ENCODE measurements at places on chromosomes 5 and 9. TPM values are rescaled to one million over a fixed set of nuclear protein-coding genes. Genes with fewer than 3 reads are reported as not detected.

DNA sequence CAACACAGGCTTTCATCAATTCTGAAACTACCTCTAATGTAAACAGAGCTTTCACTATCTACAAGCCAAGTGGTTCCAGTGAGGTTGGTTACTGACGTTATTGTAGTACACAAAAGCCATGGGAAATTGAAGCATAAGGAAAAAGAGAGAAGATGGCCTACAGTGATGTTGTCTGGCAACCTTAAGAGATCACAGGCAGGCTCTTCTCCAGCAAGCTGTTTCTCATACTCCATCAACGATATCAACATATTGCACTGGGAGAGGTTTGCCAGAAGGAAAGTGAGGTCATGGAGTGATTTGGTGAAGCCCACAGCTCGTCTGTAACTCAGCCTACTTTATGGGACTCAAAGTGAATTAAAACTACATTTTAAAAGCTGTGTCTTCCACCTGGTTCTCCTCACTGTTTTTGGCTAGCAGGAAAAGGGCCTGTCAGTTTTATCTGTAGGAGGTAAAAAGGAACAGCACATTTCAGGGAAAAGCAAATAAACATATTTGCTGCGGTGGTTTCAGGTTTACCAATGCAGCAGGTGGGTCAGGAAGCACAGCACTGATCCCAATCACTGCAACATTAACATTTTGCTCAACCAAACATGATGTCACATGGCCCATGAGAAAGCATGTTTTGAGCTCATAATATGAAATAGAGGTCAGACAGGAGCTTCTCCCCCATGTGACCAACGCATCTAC, 72.9 kb downstream of the ARSB start:
- DNase-seq = no peak

DNA sequence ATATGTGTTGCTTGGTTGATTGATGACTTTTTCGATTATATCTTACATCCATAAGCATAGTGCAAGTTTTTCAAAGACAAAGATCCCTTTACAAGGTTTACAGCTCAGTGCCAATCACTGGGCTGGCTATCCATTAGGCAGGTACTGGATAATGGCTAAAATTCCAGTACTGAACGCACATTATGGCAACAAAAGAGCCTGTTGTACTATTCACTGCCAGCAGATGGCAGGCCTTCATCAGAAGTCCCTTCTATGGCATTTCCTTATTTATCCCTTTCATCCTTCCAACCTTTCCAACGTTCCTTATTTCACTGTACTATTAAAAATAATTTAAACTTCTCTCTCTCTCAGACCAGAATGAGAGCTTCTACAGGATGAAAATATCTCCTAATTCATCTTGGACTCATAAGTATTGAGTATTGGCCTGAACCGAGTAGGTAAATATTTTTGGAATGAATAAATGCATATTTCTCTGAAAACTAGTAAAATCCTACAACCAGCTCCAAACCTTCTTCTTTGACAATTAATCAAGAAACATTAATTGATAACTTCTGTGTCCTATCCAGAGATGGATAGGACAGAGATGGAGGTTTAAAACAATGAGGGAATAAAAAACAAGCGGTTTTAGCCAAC, 6.7 kb upstream of the WNT8A start:
- DNase-seq = peak; percentile 24

GRCh38 chr9:135479469-135480052, at the start of gene PPP1R26:
Gene PPP1R26 (plus strand): TSS chr9:135479782. CDS start chr9:135484511, 4,729 bp downstream.
- DNase-seq = no peak

FGF18 gene
- polyA plus RNA-seq = 7.8 TPM

CCDC152 gene
- polyA plus RNA-seq = 21.3 TPM

DNA sequence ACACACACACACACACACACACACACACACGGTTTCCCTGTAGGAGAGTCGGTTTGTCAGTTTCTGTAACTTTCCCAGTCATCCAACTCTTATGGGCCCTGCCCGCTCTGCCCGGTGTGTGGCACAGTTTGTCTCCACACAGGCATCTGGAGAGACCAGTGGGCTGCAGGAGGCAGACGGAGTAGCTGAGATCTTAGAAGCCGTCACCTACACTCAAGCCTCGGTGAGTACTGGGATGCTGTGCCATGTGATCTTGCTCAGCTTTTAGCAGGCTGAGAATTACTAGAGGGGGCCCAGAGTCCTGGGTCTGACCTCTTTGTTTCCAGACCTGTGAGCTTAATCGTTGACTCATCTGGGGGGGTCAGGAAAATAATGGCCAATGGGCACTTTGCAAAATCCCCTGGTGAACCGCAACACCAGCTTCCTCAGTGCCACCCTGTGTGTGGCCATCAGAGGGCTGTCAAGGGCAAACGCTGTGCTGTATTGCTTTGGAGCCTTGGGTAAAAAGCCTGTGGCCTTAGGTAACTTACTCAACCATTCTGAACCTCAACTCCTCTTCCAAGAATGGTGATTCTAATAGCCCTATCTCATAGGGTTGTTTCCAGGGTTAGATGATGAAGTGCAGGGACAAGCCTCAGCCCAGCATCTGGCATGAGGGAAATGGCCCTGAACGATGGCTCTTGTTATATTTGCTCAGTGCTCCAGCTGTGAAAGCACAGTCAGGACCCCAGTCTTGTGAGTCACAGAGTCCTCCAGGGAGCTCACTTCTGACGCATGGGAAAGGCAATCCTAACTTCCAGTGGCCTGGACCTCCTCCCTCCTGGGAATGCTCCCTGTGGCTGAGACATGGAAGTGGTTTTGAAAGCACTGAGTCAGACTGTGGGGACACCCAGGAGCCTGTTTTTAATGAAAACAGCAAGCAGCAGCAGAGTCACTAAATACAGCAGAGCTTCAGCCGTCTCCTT, 45.6 kb downstream of the COL15A1 start:
- DNase-seq = no peak

DNA sequence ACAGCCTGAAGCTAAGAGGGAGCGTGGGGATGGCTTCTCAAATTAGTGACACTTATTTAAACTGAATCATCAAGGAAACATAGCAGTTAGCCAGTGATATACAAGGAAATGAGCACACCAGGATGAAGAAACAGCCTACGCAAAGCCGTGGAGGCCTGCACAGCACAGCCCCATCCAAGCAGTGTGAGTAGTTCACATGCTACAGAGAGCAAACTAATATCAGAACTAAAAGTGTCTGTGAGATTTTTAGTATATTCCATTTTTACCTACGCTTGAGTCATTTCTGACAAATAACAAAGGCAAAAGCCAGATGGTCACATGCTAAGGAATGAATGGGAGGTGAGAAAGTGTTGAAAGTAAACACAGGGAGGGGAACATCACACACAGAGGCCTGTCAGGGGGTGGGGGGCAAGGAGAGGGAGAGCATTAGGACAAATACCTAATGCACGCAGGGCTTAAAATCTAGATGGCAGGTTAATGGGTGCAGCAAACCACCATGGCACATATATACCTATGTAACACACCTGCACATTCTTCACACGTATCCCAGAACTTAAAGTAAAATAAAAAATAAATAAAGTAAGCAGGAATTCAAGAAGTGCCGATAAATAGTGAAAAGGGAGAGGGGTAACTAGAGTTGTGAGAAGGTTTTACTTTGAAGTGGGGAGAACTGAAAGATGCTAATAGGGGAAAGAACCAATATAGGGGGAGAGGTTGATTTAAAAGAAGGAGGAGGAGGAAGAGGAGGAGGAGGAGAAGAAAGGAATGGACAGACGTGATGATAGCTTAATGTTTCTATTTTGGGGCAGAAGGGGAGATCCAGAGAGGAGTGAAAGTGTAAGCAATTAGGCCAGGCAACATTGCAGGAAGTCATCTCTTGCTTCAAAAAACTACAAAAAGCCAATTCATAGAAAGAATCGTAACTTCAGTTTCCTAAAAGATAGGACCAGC, 100.9 kb upstream of the PTGER4 start:
- DNase-seq = no peak

All from right lung (tissue), 10 donors.